ENCODE measurements at places on chromosomes 5 and 9.

- no peak for DNase-seq
Measured at GRCh38 chr5:41404757-41405156, 105.6 kb downstream of the PLCXD3 start.

DNA sequence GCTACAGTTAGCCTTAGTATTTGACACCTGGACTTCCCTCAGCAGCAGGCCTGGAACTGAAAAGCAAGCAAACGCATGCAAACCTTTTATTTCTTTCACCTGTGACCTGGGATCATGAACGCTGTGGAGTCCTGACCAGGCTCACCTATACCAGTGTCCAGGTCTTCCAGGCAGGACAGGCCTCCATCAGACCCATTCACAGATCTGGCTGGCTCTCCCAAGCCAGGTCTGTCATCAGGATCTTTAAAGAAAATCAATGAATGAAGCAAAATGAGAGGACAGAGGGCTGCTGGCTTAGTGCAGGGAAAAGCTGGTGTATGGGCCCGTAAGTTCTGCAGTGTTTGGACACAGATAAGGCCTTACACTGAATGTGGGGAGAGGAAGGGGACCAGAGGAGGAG lies 96.3 kb upstream of the CPEB4 start:
- DNase-seq = no peak

DNA sequence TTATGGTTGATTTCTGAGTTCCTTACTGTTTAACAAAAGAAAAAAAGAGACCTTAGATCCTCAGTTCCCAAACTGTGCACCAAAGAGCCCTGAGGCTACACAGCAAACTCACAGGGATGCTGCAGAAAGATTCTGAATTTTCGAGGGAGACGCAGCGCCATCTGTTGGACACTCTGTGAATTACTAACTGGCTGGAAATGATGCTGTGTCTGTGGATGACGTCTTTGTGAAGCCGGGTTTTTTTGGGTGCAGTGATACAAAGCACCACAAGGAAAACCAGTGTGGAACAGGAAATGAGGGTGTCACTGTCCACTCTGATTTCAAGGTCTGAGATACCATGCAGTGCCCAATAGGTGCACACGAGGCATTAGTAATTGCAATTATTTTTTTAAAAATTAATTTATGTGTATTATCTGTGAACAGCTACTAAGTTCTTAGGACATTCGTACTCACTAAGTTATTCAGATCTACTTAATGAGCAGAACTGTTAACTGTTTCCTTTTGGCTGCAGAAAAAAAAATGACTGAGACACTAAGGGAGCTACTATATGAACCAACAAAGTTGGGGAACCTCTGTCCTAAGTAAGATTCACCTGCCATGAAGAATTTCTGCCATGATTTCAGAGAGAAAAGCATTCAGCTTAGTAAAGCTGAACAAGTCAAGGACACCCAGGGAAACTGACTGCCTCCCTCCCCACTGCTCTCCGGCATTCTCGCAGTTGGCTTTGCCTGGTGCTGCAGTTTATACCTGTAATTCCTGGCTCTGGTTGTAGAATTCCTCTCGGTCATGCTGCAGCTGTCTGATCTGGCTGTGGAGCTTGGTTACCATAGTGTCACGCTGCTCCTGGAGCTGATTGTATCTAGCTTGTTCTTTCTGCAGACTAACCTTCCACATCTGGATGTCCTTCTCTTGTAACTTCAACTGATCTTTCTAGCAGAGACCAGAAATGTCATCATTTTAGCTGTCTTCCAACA lies 23.4 kb downstream of the SPACA9 start:
- peak; percentile 84 for DNase-seq

DNA sequence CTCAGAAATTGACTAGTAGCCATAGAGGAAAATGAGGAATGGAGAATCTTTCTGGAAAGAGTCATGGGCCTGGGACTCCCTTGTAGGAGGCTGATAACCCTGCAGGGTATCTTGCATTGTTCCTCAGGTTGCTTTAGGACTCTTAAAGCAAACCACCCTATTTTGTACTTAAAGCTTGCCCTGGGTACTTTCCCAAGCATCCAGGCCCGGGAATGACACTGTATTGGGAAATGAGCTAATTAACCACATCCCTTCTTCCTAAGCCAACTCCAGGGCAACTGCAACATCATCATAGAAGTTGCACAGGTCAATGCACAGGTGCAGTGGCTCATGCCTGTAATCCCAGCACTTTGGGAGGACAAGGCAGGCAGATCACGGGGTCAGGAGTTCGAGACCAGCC lies 55.9 kb downstream of the UGCG start:
- no peak for DNase-seq

DNA sequence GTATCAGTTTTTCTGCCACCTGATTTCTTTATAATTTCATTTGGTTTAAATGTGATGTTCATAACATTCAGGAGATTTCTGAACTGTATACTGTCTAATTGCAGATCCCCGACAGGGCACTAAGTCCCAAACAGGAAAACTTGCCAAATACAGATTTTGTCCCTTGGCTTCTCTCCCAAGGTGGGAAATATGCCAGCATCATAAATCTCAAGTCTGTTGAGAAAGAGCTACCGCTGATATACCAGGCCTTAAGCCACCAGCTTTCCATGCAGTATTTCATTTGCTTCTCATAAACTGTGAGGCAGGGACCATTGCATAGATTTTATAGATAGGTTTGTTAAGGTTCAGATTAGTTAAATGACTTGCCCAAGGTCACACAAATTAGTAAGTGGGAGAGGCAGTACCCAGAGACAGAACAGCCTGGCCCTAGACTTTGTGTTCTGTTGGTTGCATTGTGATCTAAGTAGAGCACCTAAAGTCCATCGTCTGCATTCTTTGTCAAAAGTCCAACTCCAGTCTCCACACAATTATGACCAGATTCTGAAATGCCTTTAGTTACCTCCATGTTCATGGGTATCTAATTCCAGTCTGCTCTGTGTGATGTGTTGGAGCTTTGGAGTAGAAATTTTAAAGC lies 16.2 kb downstream of the GPR21 start:
- DNase-seq = peak; percentile 23

DNA sequence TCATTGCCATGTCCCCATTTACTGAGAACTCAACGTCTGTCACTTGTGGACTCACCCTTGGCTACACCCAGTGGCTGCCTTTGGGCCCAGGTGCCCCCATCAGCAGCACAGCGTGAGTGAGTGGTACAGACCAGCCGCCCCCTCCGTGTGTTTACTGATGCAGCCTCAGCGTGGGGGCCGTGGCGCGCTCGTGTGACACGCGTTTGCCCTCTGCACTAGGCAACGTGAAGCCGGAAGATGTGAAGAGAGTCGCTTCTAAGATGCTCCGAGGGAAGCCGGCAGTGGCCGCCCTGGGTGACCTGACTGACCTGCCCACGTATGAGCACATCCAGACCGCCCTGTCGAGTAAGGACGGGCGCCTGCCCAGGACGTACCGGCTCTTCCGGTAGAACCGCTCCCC lies 12.4 kb downstream of the PMPCA start:
- DNase-seq = no peak

GRCh38 chr5:62432621-62433064 lies 20.1 kb downstream of the IPO11 start:
- DNase-seq = no peak

GRCh38 chr9:16329671-16330113 lies 540.8 kb downstream of the BNC2 start:
- DNase-seq = no peak

DNA sequence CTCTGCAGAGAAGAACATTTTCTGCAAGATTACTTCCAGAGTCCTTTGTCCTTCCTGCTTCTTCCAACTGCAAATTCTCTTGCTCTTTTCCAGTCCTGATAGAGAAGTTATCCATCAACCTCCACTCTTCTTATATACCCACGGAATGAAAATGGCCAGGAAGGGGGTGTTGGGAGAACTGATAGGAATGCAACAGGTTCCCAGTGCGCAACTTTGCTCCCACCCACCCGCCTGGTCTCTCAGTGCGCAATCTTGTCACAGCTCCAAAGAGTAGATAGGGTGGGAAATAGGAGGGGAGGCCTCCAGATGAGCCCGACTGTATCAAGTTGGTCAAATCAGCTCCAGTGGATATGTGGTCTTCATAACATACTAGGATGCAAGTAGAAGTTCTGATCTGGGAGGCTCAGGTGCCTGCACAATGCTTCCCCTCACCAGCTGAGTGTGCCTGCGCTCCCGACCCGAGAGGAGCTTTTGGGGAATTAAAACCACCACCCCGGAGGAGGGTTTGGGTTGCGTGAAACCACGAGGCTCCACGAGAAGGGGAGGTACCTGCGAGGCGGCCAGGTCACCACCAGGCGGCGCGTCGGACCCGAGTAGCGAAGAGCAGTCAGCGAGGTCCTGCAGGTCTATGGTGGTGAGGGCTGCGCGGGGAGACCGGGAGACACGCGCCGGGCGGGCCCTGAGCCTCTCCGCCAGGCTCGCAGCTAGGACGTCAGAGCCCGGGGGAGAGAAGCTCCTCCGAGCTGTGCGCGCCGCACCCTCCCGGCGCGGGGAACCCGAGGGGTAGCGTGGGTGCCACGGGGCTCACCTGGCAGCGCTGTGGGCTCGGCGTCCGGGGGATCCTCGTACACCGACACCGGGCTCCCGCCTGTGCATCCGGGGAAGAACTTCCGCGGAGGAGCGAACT lies 835 bp downstream of the MCIDAS start:
- peak; percentile 80 for DNase-seq

DNA sequence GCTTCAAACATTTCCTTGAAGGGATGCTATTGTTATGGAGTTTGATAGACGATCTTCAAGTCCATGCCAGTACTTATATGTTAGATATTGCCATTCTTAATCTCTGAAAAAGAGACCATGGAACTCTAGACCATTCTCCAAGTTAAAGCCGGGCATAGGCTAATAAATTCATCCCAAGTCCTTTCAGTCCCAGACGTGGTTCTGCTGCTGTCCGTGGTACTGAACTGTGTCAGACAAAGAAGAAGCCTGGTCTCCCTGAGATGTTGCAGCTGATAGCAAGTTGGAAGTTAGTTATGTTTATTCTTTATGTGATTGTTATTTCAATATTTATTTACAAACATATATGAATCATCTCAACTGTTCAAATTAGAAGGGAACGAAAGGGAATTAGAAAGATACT lies 158.7 kb downstream of the NMUR2 start:
- DNase-seq = peak; percentile 66

GRCh38 chr9:84711936-84712335 lies 42.4 kb downstream of the NTRK2 start:
- no peak for DNase-seq

DNA sequence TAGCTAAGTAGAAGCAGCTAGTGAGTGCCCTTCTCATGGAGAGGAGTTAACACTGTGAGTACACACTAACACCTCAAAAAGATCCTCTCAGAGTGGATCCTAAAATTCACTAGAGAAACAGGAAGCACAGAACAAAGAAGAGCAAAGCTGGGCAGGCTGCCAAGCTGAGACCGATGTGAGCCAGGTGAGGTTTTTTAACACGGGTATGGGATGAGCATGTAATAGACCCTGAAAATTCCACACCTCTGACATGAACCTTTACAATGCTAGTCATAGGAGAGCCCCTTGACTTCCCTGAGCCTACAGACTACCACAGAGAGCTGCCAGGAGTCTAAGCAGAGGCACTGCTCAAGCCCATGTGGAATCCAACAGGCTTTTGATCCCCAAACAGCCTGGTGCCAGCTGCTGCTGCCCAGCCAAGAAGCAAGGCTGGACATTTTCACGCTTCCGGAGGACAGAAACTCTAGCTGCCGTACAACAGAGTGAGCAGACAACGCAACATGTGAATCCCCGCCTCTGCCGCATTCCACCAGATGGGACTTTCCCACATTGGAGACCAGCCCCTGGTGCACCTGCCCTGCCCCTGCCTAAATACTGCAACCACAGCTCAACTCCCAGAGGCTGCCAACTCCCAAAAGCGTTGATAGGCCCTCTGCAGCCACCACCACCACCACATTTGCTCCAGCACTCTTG lies 280.8 kb downstream of the CDH10 start:
- no peak for DNase-seq

DNA sequence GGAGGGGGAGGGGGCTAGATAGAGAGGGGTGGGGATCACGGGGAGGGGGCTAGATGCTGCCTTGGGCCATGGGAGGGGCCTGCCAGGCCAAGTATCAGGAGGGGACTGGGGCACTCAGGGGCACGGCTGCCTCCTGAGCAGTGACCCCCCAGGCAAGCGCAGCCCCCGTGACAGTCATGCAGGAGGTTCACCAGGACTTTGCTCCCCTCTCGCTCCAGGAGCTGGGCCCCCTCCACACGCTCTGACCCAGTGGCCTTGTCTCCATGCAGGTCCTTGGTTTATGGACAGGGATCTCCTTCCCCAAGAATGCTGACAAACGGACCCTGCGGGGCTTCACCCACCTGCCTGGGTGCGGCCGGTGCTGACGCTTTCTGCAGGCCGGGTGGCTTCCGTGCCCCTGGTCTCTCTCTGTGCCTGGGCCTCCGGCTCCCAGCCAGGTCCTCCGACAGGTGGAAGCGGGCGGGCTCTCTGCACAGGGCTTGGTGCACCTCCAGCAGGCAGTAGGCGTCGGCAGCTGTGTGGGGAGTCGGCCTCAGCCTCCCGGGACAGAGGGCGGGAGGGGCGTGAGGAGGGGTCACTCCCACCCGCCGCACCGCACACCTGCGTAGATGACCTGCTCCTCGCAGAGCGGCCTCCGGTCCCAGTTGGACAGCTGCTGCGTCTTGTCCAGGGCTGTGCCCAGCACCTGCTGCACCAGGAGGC lies 46.8 kb upstream of the NRARP start:
- no peak for DNase-seq
